ENCODE measurements at places on chromosomes 3 and 15.

DNA sequence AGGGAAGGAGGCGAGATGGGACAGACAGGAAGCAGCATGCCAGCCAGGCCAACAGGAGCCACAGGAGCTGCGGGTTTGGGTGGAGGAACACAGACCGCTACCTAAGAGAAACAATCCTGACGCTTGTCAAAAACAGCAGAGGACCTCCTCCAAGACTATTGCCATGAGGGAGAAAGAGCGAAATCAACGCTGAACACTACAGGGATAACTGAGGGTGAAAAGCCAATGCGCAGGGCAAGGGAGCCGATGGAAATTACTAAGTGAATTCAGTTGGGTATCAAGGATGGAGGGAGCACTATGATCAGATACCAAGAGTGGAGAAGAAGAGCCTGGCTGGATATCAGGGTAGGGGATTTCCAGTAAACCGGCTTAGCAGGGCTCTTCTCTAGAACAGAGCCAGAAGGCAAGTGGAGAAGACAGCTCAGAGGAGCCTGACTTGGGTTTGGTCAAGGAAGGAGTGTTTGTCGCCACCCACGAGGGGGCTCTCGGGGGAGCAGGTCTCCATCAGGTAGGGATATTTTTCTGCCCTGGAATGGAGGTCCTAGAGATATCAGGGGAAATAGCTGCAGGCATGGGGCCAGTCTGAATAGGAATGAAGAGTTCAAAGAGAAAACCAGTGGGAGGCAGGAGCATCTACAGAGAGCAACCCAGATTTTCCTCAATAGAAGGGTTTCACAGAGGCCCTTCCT, 48.4 kb downstream of the SLC41A3 start:
- DNase-seq, result no peak

DNA sequence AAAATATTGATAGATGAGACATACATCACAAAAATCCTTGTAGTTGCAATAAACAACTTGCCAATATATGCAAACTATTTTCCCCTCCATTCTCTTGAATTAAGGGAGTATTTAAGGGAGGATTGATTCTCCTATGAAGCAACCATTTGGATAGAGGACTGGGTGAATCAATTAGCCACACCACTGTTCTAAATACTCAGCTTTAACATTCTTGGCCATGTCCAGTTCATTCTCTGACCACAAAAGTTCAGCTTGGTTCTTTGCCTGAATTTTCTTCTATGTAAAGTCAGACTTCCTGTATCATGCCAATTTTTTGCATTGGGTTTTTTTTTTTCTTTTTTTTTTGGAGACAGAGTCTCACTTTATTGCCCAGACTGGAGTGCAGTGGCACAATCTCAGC, 15.8 kb upstream of the SEC11A start:
- DNase-seq, result no peak

GRCh38 chr3:102361101-102361500, 73.7 kb upstream of the ZPLD1 start:
- no peak for DNase-seq

DNA sequence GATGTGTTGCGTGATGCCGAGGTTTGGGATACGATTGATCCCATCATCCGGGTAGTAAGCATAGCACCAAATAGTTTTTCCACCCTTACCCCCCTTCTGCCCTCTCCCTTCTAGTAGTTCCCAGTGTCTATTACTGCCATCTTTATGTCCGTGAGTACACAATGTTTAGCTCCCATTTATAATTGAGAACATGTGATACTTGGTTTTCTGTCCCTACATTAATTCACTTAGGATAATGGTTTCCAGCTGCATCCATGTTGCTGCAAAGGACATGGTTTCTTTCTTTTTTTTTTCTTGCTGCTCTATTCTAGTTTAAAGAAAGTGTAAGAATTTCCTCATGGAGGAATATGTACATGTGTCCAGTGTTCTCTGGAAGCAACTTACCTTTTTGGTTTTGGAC, 51.8 kb downstream of the NSUN3 start:
- no peak for DNase-seq

DNA sequence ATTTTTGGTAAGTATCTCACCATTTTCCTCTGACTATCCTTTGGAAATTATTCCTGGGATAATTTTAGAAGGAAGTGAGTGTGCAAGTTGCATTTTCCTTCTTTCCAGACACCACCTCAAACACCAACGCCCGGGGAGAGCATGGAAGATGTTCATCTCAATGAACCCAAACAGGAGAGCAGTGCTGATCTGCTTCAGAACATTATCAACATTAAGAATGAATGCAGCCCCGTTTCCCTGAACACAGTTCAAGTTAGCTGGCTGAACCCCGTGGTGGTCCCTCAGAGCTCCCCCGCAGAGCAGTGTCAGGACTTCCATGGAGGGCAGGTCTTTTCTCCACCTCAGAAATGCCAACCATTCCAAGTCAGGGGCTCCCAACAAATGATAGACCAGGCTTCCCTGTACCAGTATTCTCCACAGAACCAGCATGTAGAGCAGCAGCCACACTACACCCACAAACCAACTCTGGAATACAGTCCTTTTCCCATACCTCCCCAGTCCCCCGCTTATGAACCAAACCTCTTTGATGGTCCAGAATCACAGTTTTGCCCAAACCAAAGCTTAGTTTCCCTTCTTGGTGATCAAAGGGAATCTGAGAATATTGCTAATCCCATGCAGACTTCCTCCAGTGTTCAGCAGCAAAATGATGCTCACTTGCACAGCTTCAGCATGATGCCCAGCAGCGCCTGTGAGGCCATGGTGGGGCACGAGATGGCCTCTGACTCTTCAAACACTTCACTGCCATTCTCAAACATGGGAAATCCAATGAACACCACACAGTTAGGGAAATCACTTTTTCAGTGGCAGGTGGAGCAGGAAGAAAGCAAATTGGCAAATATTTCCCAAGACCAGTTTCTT, 3.9 kb downstream of the NFKBIZ start:
- DNase-seq, result no peak

- DNase-seq, result no peak
Observed at GRCh38 chr3:192879346-192880031, 38.2 kb downstream of the MB21D2 start.

DNA sequence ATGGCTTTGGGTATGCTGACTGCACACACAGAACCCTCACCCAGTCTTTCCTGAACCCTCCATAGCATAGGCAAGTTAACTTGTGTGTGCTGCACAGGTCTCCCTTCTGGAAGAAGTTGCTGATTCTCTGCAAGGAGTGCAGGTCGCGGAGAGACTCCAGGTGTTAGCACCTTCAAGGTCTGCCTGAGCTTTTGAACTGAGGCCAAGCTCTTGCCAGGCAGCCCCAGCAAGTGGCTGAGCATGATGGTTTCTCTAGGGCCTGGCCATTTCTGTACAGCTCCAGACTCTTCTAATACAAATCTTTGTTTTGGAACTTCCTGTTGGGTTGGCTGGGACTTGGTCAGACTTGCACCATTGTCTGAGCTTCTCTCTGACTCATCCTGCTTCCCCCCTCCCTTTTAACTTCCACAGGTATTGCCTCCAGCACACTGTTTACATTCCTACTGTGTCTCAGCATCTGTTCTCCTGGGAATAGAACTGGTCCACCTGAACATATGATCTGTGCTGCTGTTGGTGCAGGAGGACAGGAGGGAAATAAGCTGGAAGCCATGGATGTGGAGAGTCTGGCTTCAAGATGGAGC, 53.3 kb downstream of the KY start:
- DNase-seq, result no peak

GRCh38 chr3:140051019-140051957, 116.3 kb downstream of the CLSTN2 start:
- DNase-seq, result peak; percentile 82

DNA sequence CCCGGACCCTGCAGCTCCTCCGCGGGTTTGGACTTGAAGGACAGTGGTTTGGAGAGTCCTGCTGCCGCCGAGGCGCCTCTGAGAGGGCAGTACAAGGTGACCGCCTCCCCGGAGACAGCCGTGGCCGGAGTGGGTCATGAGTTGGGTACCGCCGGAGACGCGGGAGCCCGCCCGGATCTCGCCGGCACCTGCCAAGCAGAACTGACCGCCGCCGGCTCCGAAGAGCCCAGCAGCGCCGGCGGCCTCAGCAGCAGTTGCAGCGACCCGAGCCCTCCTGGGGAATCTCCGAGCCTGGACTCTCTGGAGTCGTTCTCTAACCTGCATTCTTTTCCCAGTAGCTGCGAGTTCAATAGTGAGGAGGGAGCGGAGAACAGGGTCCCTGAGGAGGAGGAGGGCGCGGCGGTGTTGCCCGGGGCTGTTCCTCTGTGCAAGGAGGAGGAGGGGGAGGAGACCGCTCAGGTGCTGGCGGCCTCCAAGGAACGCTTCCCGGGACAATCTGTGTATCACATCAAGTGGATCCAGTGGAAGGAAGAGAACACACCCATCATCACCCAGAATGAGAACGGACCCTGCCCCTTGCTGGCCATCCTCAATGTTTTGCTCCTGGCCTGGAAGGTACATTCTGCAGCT, 634 bp downstream of the MINDY2 start:
- DNase-seq, result no peak

- no peak for DNase-seq
Observed at GRCh38 chr15:57353317-57353804, 22.9 kb upstream of the CGNL1 start.

DNA sequence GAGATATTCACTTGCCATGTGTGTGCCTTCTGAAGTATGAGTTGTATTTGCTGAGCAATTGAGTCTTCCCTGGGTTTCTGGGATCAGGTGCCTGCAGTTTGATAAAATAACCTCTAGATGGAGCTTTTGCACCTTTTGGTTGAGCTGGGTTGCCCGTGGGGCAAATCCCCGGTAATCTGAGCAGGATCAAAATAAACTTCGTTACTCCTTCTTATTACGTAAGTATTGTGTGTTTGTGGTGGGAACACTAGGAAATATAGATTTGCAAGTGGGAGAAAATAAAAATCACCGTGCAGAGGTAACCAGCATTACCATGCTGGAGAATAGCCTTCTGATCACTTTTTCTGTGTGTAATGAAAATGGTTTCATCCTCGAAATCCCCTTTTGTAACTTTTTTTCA, 277.4 kb upstream of the NR2E3 start:
- peak; percentile 8 for DNase-seq

GRCh38 chr15:87760547-87761314, 495.8 kb downstream of the NTRK3 start:
- DNase-seq, result no peak

- DNase-seq, result no peak
Observed at GRCh38 chr3:54421943-54422342, 299.6 kb downstream of the CACNA2D3 start.
